ENCODE measurements at places on chromosomes 16 and 17. TPM values are rescaled to one million over a fixed set of nuclear protein-coding genes. Genes with fewer than 3 reads are reported as not detected.
A peak's percentile ranks its signal among the peaks of the same experiment; 100 is the strongest.

DNA sequence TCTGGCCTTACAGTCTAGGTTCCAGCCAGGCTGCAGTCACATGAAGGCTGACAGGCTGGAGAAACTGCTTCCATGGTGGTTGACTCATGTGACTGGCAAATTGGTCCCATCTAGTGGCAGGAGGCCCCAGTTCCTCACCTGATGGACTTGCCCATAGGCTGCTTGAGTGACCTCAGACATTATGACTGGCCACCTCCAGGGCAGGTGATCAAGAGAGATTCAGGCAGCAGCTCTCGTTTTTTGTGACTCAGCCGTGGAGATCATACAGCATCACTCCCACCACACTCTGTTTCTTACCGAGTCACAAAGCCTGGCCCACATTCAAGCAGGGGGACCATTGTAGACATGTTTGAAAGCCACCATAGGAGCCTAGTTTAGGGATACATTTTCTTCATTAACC, 34.5 kb downstream of the SIAH1 start:
- no peak for DNase-seq

- no peak for DNase-seq
Observed at GRCh38 chr16:30372038-30372712, 1.9 kb upstream of the TBC1D10B start.

DNA sequence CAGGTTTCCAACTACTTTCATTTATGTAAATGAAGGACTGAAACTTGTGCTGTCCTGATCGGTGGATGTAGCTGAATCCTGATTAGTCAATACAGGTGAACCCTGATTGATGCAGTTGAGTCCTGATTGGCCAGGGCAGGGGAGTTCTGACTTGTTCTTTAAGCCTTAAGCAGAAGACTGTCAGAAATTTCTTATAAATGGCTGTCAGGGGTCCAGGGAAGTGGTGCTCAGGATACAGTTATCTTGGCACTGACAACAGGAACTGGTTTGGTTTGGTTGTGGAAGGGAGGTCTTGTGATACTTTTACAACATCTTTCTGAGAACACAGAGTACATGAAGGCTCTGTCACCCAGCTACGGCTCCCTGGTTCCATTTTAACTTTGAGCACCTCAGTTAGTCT, 132.1 kb downstream of the KCNJ12 start:
- no peak for DNase-seq

GRCh38 chr17:80009391-80010282, 26.0 kb downstream of the TBC1D16 start:
- DNase-seq, result no peak

DNA sequence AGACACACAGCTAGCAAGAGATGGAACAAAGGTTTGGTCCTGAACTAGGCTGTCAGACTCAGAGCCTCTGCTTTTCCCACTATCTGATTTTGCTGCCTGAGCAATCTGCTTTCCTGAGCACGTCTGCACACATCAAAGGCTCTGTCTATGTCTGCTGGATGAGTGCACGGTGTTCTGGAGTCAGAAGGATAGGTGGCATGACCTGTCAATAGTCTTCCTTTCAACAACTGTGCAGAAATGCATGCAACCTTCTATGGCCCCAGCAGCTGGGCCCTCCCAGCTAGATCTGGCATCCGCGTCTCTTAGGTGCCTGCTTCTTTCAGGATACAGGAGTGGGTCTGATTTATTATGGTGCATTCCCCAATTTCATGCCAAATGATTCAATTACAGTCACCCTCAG, 138.3 kb downstream of the UTP18 start:
- DNase-seq, result no peak

DNA sequence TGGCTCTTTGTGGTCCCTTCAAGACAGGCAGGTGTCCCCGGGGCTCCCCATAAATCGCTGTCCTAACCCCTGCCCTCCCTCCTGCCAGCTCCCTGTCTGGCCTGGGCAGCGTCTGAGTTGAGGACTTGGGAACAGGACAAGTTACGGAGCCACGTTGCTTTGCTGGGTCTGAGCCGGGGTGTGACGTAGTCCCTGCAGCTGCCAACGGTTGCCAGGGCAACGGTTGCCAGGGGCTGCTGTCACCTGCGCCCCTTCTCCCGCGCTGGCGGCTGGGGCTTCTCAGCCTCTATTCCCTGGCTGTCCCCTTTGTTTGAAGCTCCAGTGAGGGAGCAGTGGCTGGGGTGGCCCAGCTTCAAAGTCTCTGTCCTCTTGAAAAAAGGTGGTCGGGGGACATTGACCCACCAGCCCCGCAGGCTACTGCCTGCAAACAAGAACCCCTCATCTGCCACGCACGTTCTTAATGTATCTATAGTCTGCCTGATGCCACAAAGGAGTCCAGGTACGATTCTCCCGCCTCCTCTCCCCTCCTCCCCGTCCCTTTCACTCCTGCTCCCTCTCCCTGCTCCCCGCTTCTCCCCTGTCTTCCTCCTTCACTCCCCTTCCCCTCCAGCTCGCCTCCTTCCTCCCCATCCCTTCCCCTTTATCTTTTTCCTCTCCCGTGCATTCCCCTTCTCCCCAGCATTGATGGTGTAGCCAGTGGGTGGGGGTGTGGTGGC, 10.9 kb downstream of the ADGRG1 start:
- DNase-seq, result peak; percentile 75

GRCh38 chr17:73257516-73257915, 4.2 kb downstream of the CPSF4L start:
- DNase-seq, result no peak

- DNase-seq, result no peak
Observed at GRCh38 chr16:46928811-46929210, 44.6 kb downstream of the GPT2 start.

- DNase-seq, result no peak
Observed at GRCh38 chr17:76097716-76098295, 5.8 kb downstream of the EXOC7 start.

- peak; percentile 65 for DNase-seq
Observed at GRCh38 chr17:68290268-68290954, 516 bp downstream of the SLC16A6 start.

DNA sequence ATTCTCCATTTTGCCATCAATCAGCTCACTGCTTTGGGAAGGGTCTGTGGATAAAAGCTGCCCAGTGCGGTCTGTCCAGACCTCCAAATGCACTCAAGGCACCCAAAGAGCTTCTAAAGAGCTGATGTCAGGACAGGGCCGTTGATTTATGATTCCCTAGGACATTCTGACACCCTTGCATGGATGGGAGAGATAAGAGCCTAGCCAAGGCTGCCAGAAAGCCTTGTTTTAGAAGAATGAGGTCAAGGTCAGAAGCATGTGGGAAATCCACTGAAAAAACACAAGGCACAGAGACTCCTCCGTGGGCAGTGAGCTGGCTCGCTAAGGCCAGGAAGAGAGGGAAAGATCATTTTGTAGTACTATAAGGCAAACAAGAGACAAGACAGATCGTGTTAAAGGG, 214.0 kb downstream of the CDH11 start:
- no peak for DNase-seq

GRCh38 chr17:18074566-18075272, 13.0 kb upstream of the DRG2 start:
- DNase-seq, result no peak

DNA sequence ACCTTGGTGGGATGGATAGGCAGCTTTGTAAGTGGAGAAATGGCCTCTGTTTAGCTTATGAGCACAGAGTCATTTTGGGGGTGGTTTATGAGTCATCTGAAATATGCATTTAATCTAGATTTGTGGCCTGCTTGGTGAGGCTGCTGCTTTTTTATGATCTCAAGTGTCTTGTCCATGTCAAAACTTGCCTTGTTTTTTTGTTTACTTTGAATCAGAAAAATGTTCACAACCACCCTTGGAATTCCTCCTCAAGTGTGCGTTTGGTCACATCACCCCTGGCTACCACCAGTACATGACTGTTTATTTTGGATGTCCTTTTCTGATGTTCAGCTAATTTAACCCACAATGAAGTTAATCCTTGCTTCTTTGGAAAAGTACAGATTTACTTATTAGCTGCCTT, 64.6 kb downstream of the FTO start:
- no peak for DNase-seq

GRCh38 chr17:69883120-69883519, 191.9 kb upstream of the KCNJ16 start:
- no peak for DNase-seq

DNA sequence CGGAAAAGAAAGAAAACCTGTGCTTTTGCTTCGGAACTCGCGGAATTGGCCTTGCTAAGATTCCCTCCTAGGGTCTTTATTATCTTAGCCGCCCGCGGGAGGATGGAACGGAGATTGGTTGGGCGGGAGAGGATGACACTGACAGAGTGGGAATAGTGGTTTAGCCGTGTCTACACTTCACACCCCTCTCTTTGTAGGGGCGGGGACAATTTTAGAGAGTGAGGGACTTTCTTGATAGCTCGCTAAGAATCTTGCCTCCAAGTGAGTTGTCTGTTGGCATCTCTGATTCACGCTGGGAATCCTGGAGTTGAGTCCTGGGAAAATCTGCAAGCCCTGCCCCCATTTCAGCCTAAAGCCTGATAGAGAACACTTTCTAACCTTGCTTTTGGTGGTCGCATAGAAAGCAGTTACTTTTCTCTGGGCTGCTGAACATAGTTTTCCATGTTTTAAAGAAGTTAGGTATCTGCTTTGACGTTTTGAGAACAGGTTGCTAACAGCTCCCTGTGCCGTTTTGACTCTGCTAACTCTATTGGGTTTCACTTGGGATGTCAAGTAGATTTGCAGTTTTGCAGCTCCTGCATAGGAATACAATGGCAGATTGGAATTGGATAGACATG, 697 bp downstream of the NOL11 start:
- no peak for DNase-seq

GRCh38 chr16:3625911-3626732, 14.7 kb upstream of the SLX4 start:
- DNase-seq, result no peak

DNA sequence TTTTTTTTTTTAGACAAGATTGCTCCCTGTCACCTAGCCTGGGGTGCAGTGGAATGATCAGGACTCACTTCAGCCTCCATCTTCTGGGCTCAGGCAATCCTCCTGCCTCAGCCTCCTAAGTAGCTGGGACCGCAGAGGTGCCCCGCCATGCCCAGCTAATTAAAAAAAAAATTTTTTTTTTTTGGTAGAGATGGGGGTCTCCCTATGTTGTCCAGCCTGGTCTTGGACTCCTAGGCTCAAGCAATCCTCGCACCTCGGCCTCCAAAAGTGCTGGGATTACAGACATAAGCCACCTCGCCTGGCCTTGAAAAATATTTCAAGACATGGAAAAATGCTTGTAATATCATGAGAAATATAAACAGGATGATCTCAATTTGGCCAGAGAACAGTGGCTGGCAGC, 42.9 kb downstream of the HAPSTR1 start:
- no peak for DNase-seq

- DNase-seq, result no peak
Observed at GRCh38 chr16:87740441-87740840, 25.3 kb downstream of the KLHDC4 start.

- no peak for DNase-seq
Observed at GRCh38 chr17:65198653-65199382, 61.6 kb downstream of the RGS9 start.

GRCh38 chr16:49496656-49497055, 123.1 kb downstream of the C16orf78 start:
- no peak for DNase-seq

GRCh38 chr16:11629071-11630030, 38.9 kb upstream of the SNN start:
- no peak for DNase-seq

- no peak for DNase-seq
Observed at GRCh38 chr16:59573528-59574271, 839.6 kb upstream of the GOT2 start.

The SCNN1G gene
- total RNA-seq, result 0.78 TPM

The OR4D2 gene
- not detected for total RNA-seq

The AIPL1 gene
- 0.46 TPM for total RNA-seq

The MRPL38 gene
- total RNA-seq, result 146 TPM

The COA3 gene
- total RNA-seq, result 60.9 TPM

The GRB7 gene
- 42.4 TPM for total RNA-seq

The CDH16 gene
- not detected for total RNA-seq

The CD300H gene
- not detected for total RNA-seq

The ZMYND15 gene
- total RNA-seq, result 0.63 TPM

The FBXW10 gene
- not detected for total RNA-seq

The ITGB3 gene
- total RNA-seq, result 0.14 TPM

The MVD gene
- 113 TPM for total RNA-seq

The CXCL16 gene
- total RNA-seq, result 3.2 TPM

The DERL2 gene
- total RNA-seq, result 39.4 TPM

The MFSD11 gene
- 24.1 TPM for total RNA-seq

The TERB1 gene
- not detected for total RNA-seq

The TRPV2 gene
- total RNA-seq, result 3.5 TPM

The CYB561 gene
- total RNA-seq, result 28.7 TPM

The KRT33B gene
- not detected for total RNA-seq

The SEC14L5 gene
- total RNA-seq, result 2.3 TPM

The FZD2 gene
- total RNA-seq, result 42.8 TPM

The LRRC46 gene
- 0.09 TPM for total RNA-seq

Data from WTC11 (cell line).